ENCODE measurements at places on chromosomes 13 and 19. TPM values are rescaled to one million over a fixed set of nuclear protein-coding genes. Genes with fewer than 3 reads are reported as not detected.

Gene BST2
- total RNA-seq = not detected

Gene F10
- 1.1 TPM for total RNA-seq

Gene CTXN1
- total RNA-seq = 1.6 TPM

GRCh38 chr19:45163156-45163555, 2.4 kb upstream of the NKPD1 start:
- DNase-seq = no peak

DNA sequence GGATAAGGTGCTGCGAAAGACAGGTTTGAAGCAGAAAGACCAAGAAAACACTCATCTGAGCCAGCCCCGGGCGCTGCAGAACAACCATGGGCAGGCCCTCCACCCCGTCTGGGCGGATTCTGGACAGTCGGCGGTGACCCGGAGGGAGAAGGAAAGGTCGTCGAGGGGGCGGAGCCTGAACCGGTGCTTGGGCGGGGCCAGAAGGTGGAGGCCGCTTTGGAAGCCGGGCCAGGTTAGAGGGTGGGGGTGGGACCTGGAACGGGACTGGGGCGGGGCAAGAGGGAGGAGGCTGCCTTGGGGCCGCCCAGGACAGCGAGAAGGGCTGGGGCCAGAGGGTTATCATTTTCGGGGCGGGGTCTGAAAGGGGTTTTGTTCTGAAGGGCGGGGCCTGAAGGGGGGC, 5.0 kb upstream of the ZNF765 start:
- DNase-seq = no peak
